ENCODE measurements at places on chromosomes 4 and X.

DNA sequence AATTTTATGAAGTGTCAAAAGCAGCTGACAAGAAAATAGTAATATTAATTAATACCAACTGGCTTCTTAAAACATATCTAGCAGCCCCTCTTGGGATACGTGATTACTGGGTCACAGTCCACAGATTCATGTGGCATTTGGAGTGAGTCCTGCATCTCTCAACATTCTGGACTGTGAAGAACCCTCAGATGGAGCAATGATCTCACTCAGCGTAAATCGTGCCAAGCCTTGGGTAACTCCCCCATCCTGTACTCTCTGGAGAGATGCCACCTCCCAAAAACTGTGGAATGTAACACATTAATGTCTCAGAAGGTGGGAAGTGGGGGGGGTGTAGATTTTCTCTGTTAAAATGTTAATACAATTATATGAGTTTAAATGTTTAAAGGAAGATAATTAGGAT is 118.2 kb upstream of the IQCM start:
- DNase-seq: no peak

- DNase-seq: no peak
Measured at GRCh38 chr4:128800284-128800683, 9.2 kb upstream of the JADE1 start.

DNA sequence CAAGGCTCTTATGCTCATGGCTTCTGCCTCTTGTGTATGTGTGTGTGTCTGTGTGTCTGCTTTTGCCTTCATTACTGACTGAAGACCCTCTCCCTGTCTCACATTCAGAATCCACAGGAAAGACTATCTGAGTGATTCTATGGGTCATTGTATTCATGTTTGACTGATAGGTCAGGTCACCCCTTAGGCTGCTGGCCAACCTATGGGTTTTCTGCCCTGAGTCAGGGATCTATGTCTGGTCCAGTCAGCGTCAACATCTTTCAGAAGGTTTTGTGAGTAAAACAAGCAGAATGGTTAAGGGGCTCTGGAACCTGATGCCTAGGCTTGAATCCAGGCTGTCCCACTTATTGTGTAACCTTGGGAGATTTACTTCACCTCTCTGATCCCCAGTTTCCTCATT is 30.5 kb downstream of the NHSL2 start:
- no peak for DNase-seq

- peak; percentile 17 for DNase-seq
Measured at GRCh38 chrX:118975831-118976598, 1.6 kb downstream of the LONRF3 start.

DNA sequence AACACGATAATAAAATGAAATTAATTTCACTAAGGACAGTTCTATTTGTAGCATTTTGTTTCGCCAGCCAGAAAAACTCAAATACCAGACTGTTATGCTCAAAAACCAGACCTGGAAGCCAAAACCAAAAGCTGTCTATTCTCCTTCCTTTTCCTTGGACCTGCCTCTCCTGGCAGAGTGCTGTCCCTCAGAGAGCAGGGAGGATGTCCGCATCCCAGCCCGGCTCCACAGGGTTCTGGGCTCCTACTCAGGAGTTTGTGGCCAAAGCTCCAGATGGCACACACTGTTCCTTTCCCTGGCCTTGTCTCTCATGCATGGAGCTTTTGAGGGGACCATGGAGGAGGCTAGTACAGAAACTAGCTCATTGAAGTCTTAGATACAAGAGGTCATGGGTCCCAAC is 41.9 kb upstream of the C1QTNF7 start:
- no peak for DNase-seq

- DNase-seq: no peak
Measured at GRCh38 chr4:79526641-79527565, 118.9 kb upstream of the GK2 start.

DNA sequence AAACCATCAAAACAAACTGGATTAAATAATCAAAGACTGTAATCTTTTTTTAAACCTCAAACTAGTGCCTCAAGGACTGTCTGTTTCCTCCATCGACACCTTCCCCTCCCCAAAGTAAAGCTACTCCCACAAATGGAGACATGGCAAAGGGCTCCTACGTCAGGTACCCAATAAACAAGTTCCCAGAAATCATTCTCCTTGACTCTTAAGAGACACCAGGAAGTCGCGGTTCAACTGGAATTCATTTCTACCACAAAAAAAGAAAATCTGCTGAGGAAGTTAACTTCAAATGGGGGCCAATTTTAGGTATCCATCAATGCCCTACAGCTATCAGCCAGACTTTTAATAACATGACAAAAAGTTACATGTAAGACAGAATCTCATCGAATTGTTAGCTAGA is 2.5 kb downstream of the RPS4X start:
- DNase-seq: no peak

DNA sequence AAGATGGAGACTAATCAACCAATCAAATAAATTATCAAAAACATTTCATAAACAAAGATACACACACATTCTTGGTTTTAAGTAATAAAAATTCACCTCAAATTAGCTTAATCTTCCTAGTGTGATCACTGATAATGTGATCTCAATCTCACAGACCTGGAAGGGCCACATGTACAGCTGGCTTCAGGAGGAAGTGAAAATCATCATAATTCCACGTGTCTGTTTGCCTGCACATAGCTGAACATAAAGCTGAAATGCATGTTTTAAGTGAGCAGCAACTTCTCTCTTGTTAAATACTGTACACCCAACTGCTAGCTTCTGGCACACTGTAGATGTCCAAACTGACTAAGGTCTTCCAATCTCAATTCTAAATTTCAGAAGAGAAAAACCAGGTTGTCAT is 53.8 kb downstream of the ARHGAP6 start:
- DNase-seq: no peak

- DNase-seq: no peak
Measured at GRCh38 chr4:41714364-41715000, 34.0 kb downstream of the PHOX2B start.

GRCh38 chr4:110617646-110618580 is 5.0 kb downstream of the PITX2 start:
- no peak for DNase-seq

DNA sequence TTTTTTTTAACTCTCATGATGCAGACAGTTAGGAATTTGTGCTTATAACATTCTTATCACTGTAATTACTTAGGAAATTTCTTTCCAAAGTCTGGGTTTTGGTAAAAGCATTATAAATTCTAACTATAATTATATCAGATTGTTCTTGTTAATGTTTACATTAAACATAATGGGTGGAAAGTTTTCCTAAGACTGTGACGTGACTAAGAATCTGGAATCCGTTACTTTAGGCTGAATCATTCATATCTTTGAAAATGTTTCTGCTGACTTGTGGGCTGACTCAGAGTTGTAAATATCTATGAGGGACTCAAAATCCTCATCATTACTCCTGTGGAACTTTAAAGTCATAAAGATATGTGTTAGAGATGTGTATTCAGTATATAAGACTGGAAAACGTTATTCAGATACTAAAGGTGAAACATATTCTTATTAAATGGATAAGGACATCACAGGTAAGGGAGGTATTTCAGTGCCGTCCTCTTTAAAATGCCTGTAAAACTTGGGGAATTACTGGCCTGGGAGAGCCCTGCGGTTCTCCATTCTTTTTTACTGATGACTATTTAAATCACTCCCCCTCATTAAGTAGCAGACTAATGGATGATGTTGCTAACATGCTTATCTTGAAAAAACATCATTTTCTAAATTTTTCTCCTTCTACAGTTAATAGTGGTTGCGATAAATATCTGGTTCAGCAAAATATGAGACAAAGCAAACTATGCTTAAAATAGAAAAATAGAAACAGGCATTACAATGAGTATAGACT is 159.0 kb downstream of the DCLK2 start:
- DNase-seq: no peak

- no peak for DNase-seq
Measured at GRCh38 chrX:80486299-80486698, 66.1 kb downstream of the TENT5D start.

DNA sequence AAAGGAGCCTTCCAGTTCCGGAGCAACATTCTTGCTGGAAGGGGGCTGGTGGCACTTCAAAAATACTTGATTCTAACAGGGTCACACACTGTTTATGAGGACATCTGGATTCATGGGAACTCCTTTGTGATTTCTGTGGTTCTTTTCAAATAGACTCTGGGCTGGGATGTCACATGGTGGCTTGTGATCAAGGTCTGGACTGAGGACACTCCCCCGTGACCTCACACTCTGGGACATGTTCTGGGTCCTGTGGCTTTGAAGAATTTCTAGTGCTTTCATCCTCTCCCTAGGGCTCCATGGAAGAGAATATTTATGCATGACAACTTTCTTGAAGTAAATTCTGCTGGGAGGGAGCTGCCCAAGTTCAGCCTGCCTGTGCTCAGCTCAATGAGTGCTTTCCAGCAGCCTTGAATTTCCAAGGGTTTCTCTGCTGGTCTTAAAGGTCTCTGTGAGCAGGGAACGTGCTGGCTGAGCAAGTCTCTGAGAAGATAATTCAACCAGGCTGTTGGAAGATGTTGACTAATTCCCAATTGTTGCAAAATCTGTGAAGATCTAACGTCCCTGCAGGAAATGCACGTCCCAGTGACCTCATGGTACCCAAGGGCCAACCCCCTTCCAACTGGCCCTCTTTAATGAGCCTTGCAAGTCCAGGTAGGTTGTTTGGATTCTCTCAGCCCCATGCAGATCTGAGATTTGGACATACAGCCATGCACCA is 36.3 kb downstream of the GPR143 start:
- DNase-seq: no peak

GRCh38 chrX:131271274-131271673 is 17.8 kb downstream of the IGSF1 start:
- DNase-seq: no peak

GRCh38 chr4:47686294-47686872 is 151.5 kb downstream of the CORIN start:
- no peak for DNase-seq

GRCh38 chrX:110600745-110601310 is 194.8 kb downstream of the CHRDL1 start:
- DNase-seq: no peak

All from anterior cingulate cortex (tissue), 58 donors.